Gastroesophageal sphincter (tissue), 4 donors: ENCODE measurements at places on chromosomes 11 and 22. TPM values are rescaled to one million over a fixed set of nuclear protein-coding genes. Genes with fewer than 3 reads are reported as not detected.

SMTNL1 gene
- total RNA-seq, result not detected

RASSF7 gene
- total RNA-seq, result 3.4 TPM

- ATAC-seq, result peak; percentile 26
Observed at GRCh38 chr22:42269432-42270175, 849 bp downstream of the TCF20 start.

LINC01488 gene
- total RNA-seq, result not detected

NFRKB gene
- total RNA-seq, result 28.2 TPM

DNA sequence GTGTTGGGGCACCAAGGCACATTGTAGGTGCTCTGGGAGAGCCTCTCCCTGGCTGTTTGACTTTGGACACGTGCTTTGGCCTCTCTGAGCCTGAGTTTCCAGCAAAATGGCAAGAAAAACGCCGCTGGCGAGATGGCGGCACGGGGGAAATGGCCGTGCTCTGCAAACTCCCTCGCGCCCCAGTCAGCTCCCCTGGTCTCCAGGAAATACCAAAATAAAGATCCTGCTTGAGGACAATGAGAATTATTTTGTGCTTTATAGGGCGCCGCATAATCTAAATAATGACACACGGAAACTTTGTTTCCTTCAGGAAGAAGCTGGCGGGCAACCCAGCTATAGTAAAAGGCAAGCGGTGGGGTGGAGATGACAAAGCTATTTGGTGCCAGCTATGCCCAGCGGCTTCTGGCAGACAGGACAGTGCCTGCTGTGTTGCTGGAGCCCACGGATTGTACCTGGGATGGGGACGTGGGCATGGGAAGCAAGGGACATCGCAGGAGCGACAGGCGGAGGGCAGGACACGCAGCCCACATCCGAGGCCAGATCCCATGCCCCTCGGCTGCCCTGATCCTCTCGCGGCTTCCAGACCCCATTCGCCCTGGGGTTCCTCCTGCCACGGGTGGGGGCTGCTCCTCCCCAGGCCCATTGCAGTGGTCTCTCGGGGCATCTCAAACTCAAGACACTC, 26.3 kb upstream of the RFPL3 start:
- ATAC-seq, result no peak

DNA sequence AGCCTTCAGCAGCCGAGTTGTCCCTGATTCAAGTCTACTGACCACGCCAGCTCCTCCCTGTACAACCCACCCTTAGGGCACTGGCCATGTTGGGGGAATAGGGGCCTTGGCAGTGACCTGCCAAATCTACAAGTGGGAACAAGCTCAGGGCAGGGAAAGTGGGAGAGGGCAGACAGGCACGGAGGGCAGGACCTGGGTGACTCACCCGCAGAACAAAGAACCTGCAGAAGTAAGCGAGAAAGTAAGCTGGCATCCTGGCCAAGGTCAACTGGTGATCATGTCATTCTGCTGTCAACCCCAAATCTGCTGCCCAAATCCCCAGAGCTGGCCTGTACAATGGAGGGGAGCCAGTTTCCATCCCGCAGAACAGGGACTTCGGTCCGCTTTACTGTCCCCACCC, 7.9 kb upstream of the SCGB1A1 start:
- ATAC-seq, result no peak

- no peak for ATAC-seq
Observed at GRCh38 chr11:15913261-15913660, 443.1 kb downstream of the SOX6 start.

DNA sequence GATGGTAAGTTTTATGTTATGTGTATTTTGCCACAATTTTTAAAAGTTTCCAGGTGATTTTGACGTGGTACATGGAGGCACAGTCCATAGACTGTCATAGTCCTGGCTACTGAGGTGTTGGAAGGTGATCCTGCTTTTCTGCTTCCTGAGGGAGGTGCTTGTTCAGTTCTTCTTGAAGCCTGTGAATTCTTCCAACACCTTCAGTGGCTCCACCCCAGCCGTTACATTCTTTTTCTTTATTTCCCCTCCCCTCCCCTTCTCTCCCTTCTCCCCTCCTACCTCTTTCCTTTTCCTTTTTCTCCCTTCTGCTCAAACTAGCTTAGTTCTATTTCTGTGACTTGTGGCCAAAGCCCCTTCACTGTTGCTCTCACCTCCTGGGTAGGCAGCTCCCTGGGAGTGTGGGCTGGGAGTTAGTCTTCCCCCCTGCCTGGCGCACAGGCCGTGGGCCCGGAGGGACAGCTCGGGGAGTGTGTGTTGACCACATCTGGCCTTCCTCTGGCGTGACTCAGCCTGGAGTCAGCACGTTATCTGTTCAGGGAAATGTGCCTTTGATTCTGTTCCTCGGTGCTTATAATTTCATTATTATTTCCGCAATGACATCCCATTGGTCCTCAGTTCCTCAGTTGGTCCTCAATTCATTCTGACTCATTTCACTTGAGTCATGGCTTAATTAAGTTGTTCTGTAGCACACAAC, 566.2 kb downstream of the TBC1D22A start:
- ATAC-seq, result no peak

OR4A16 gene
- not detected for total RNA-seq
